Aortic smooth muscle cell (primary cell): ENCODE measurements at places on chromosomes 16 and 17. TPM values are rescaled to one million over a fixed set of nuclear protein-coding genes. Genes with fewer than 3 reads are reported as not detected.

The RASL10B gene
- 0.40 and 1.1 TPM in 2 replicates for total RNA-seq

The PRAC1 gene
- not detected in 2 replicates for total RNA-seq

The GAST gene
- total RNA-seq, result not detected in 2 replicates

The SOST gene
- total RNA-seq, result 0.13 and 3.4 TPM in 2 replicates

The TBC1D3H gene
- total RNA-seq, result not detected in 2 replicates

The CD300H gene
- not detected in 2 replicates for total RNA-seq

The CYBA gene
- total RNA-seq, result 363 and 449 TPM in 2 replicates

The ALDH3A1 gene
- total RNA-seq, result 1.1 and 2.7 TPM in 2 replicates

The ITGAX gene
- 0.12 and 0.26 TPM in 2 replicates for total RNA-seq

The ACBD4 gene
- total RNA-seq, result 7.1 and 8.1 TPM in 2 replicates

The GNG13 gene
- total RNA-seq, result not detected in 2 replicates

The PFN1 gene
- 861 and 912 TPM in 2 replicates for total RNA-seq

The G6PC1 gene
- not detected in 2 replicates for total RNA-seq
